Globus pallidus (tissue), 1 donor: ENCODE measurements at places on chromosomes 13 and 19.
A peak's percentile ranks its signal among the peaks of the same experiment; 100 is the strongest.

GRCh38 chr19:6065685-6066374 lies 44.5 kb downstream of the RFX2 start:
- no peak for DNase-seq

GRCh38 chr19:42317535-42317934 lies 4.4 kb downstream of the TMEM145 start:
- no peak for DNase-seq

GRCh38 chr13:28318496-28318895 lies 176.4 kb downstream of the FLT1 start:
- no peak for DNase-seq

GRCh38 chr13:50268500-50268899 lies 253.3 kb downstream of the KCNRG start:
- no peak for DNase-seq

- peak; percentile 31 for DNase-seq
These were observed 108.2 kb downstream of the EDNRB start for GRCh38 chr13:77810430-77810829.

GRCh38 chr13:31227870-31228269 lies 28.1 kb downstream of the B3GLCT start:
- DNase-seq, result no peak

DNA sequence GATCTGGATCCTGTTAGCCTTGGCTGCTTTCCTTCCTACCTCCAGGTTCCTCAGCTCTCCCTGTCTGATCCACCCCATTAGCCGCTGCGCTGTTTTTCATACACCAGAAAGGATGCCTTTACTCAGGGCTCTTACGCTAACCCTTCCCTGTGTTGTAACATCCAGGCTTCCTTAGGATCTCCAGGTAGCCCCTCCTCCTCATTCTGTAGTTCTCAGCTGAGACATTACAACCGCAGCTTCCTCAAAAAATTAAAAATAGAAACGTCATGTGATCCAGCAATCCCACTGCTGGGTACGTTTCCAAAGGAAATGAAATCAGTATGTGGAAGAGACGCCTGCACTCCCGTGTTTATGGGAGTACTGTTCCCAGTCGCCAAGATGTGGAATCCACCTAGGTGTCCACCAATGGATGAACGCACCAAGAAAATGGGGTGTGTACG lies 18.4 kb upstream of the MYADM start:
- no peak for DNase-seq

- DNase-seq, result peak; percentile 29
These were observed 16.4 kb downstream of the SULT2B1 start for GRCh38 chr19:48568345-48568886.

- no peak for DNase-seq
These were observed 984 bp downstream of the RPS11 start for GRCh38 chr19:49497047-49497788.

DNA sequence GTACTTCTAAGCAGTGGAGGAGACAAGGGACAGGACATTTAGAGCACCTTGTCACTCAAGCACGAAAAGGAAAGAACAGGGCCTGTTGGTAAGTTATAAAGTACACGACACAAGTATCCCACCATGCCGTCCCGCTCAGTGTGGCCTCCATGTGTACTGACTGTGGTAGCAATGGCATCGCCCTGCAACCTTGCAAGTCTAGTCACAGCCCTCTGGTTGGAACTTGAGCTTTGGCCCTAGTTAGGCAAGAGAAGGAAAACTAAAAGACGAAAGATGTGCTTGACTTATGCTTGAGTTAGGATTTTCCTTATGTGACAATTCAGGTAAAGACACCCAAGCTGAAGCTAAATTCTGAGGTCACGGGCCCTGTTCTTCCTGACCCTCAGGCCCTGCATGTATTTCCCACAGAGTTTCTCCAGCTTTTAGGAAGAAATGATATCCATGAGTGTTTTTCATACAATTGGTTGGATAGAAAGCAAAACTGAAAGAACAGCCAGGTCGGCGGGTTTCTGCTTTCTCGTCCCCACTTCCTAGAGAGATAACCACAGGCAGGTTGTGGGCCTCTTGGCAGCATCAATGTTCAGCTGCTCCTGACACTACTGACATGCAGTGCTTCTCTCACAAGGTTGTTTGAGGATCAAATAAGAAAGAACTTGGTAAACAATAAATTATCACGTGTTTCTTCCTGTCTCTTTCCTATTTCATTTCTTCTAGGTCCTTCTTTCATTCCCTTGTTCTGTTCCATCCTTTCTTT lies 216.2 kb downstream of the IRS2 start:
- DNase-seq, result no peak

- no peak for DNase-seq
These were observed 289.2 kb upstream of the PCDH9 start for GRCh38 chr13:67519356-67519755.

DNA sequence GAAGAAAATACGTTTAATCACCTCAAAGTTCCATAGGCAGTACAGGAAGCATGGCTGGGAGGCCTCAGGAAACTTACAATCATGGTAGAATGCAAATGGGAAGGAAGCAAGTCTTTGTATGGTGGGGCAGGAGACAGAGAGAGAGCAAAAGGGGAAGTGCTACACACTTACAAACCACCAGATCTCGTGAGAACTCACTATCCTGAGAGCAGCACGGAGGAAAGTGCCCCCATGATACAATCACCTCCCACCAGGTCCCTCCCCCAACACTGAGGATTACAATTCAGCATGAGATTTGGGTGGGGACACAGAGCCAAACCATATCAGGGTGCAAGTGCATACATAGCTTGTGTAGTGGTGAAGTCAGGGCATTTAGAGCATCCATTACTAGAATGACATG lies 92.3 kb upstream of the ANKRD10 start:
- DNase-seq, result no peak

GRCh38 chr13:111476197-111476596 lies 155.8 kb downstream of the TEX29 start:
- DNase-seq, result no peak

- DNase-seq, result peak; percentile 76
These were observed 64.0 kb downstream of the SERP2 start for GRCh38 chr13:44437356-44438233.

DNA sequence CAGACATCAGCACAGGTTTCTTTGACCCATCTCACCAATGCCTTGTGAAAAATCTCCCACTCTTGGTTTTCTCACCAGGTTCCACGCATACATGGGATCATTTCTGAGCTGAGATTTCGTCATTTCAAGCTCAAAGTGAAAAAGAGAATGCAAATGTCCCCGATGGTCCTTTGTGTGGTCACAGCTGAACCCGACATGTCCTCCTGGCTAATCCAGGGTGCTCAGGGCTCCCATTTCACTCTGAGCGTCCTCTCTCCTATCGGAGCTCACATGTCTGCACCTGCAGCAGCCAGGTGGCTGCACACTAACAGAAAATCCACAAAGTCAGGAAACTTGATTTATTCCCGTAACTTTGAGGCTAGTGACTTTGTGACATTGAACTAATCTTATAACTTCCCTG lies 9.3 kb upstream of the CEACAM3 start:
- no peak for DNase-seq

- no peak for DNase-seq
These were observed 62.4 kb downstream of the GPC6 start for GRCh38 chr13:93289053-93289452.

GRCh38 chr19:12992729-12993128 lies 2.5 kb upstream of the NFIX start:
- no peak for DNase-seq

DNA sequence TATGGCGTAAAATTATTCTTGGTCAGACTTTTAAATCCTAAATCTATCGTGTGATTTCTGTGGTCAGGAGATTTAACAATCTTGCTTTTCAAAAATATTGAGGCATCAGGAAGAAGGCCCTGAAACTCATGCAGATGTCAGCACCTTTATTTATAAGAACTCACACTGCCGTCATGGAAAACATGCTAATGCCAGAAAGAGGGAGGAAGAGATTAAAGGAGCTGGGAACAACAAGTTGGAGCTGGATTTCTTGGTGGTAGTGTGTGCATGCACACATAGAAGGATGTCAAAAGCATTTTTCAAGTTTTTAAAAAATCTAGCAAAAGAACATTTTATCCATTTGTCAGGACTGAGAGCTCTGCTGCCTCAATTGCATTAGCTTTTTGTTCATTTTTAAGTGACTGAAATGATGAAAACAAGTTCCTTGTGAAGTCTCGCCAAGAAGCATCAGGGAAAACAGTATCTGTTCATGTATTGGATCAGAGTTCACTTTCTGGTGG lies 342.5 kb downstream of the SPRY2 start:
- no peak for DNase-seq

- DNase-seq, result no peak
These were observed 7.5 kb upstream of the MEX3D start for GRCh38 chr19:1575323-1576241.

- DNase-seq, result no peak
These were observed 13.5 kb upstream of the ARHGAP45 start for GRCh38 chr19:1053176-1054101.

- DNase-seq, result no peak
These were observed 11.2 kb upstream of the ERVV-1 start for GRCh38 chr19:53002479-53002878.

DNA sequence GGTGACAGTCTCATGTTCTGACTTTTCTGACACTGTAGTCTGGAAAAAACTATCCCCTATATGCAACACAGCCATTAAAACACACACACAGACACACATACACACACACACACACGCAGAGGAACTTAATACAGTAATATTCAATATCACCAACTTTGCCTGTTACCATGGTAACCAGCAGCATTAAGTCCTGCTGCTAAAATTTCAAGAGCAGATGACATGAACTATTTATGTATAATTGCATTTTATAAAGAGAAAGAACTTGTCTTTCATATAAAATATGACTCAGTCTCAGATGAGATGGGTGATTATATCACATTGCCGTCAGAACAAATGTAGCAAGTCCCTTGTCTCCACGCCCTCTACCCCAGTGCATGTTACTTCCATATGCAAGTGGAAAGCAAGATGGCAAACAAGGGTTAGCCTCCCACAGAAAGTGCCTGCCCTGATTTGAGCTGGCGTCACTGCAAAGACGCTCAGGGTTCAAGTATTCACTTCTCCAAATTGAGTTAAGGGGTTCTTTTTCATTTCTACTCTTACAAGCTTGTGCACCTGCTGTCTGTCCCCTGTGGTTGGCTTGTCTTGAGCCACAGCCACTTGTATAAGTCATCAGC lies 576.8 kb downstream of the UQCRFS1 start:
- no peak for DNase-seq

DNA sequence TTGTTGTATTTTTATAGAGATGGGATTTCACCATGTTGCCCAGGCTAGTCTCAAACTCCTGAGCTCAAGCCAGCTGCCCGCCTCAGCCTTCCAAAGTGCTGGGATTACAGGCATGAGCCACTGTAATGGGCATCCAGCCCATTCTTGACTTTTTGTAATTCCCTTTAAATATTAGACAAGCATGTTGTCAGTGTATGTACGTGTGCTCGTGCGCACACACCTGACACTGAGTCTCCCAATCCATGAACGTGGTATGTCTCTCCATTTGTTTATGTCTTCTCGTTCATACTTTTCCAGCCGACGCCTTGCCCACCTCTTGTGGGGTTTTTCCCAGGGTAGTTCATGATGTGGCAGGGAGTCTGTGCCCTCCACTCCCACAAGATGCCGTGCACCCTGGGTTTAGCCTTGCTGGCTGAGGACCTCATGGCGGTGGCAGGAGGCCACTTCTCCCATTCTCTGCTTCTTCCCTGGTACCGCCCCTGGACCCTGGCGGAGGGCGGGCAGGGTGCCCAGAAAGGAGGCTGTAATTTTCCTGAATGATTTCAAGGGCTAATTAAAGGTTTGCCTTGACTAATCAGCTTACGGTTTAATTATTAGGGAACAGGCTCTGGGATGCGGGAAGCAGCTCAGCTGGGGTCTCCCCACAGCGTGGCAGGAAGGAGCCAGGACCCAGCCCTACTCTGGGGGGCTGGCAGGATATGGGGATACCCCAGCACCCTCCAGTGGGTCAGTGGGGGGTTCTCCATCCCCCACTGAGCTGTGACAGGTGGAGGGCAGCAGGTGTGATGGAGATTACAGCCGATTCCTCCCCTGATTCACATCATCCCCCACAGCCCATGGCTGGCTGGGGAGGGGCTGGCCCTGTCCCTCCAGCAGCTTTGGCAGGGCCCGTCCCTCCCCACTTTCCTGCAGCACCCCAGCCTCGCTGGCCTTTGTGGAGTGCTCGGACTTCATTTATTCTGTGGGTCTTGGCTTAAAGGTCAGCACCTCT lies 12.9 kb downstream of the PAK4 start:
- DNase-seq, result no peak

- no peak for DNase-seq
These were observed 602.9 kb downstream of the OLFM4 start for GRCh38 chr13:53631511-53631910.

GRCh38 chr13:38606699-38607535 lies 80.0 kb upstream of the FREM2 start:
- no peak for DNase-seq
